Stimulated activated CD8-positive, alpha-beta memory T cell treated with anti-CD3 and anti-CD28 coated beads, Interleukin-4, amount 100 ng/mL, for 1 hour (primary cell): ENCODE measurements at places on chromosomes 12 and 14.

DNA sequence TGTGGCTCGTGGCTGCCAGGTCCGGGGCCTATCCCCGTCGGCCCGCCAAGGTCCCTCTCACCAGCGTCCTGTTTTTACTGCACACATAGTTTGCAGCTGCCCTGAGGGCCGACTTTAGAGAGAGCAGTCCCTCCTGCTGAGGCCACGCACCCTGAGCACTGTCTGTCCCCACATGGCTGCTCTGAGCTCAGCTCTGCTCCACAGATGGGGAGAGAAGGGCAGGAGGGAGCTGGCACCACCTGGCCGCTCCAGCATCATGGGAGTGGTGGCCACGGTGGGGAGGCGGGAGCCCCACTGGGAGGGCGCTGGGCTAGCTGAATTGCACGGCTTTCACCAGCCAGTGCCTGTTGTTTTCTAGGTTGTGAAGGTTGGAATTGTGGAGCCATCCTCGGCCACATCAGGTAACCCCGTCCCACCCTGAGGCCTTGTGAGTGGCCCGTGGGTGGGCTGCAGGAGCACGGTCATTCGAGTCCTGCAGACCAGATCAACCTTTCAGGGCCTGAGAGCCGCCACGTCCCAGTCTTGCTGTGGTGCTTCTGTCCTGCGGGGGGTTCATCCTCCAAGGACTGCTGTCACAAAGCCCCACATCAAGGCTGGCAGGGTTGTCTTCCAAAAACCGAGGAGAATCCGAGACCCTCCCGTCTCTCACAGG is 7.4 kb upstream of the TEX22 start:
- no peak for DNase-seq

GRCh38 chr14:73610687-73611086 is 1.6 kb upstream of the ACOT6 start:
- DNase-seq = no peak

DNA sequence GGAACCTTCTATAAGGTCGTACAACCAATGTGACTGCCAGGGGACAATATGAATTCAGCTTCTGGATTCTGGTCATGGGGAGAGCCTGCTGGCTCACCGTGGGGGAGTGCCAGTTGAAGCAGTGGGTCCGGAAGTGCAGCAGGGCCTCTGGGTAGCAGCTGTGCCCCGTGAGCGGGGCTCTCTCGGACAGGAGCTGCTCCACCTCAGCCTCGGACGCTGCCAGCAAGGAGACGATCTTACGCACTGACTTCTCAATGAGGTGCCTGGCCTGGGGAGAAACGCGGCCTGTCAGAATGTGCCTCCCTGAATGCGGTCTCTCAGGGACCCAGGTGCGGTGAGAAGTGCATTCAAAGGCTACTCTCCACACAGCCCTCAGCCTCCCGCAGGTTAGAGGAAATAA is 42.0 kb downstream of the LGMN start:
- no peak for DNase-seq

DNA sequence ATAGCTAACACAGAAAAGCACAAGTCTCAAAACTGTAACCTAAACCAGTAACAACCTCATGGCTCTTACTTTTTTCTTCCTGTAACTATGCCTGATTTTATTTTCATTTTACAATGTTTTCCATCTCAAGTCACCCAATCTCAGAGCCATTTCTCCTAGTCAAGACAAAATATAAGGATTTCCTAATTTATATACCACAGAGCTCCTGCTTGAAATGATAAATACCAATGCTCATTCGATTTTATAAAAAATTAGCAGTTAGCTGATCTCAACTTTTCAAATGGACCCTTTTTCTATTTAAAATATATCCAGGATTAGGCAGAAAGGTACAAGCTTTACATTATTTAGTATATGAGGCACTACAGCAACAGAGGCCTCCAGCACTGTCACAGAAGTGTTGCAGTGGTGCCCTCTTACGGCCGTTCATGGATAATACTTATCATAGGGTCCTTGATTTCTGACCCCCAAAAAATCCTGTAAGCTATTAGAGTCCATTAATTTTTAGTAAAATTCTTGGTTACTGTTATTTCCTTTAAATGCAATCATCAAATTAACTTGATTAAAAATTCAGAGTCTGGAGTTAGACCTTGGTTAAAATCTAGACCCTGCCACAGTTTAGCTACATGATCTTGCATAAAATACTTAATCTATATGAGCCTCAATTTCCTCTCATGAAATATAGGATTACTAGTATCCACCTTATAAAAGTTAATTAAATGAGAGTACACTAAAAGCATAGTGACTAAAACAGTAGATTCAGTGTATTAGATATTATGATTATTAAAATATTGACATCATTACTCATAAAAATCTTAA is 68.3 kb downstream of the SEC23A start:
- DNase-seq = no peak

DNA sequence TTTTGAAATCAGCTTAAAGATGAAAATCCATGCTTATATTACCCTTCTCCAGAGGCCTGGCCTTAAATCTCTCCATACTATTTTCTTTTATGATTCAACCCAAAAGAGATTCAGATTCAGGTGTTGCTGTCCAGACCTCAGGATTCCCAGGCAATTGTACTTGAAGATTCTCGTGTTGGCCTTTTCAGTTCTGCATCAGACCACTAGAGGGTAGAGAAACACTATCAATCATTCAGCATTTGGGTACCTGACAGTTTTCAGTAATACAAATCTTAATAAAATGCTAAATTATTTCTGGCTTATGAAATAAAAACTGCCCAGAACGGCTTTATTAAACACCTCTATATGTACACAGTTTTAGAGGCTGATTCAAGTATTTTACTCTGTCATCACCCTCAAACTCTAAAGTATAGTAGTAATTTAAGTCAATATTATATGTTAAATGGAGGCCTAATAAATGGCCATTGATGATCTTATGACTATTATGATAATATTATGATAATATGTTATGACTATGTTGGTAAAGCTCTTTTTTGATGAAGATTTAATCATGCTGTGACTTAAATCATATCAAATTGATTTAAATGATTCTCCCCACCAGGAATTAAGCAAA is 301.1 kb downstream of the DUSP6 start:
- DNase-seq = no peak

- no peak for DNase-seq
These were observed 1.2 kb downstream of the TAPBPL start for GRCh38 chr12:6452944-6453630.

DNA sequence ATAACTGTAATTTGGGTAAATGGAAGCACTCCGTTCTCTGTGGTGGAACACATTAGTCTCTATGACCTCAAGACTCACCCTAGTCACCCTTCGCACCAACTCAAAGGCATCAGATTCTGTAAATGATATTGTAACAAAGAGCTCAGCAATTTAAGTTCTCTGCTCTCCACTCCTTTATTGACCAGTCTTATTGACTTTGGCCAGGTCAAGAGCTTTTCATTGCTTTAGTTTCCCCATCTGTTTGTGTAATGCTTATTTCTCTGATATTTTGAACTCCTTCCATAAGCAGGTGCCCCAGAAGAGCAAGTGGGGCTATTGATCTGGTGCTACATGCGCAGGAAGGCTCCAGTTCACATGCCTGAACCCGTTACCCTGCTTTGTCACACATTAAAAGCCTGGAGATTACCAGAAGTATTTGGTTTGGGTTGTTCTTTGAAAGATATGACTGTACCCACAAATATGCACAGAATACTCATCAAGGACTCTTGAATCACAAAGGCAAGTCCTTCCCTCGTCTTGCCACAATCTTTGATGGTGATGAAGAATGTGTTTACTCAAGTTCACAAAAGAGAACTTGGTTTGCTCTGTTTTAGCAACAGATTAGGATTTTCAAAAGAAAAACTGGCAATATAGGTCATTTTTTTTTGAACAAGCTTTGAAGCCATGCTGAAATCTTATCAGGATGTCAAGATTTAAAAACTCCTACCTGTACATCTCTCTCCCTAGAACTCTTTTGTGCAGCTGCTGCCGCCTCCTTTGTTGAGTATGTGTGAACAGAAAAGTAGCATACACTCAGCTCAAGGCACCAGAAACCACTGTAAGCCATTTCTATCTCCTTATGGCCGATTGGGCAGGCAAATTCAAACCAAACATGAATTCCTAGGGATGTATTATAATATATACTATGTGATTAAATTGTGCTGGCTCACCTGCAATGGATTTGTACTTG is 193.9 kb downstream of the BCAT1 start:
- DNase-seq = no peak

DNA sequence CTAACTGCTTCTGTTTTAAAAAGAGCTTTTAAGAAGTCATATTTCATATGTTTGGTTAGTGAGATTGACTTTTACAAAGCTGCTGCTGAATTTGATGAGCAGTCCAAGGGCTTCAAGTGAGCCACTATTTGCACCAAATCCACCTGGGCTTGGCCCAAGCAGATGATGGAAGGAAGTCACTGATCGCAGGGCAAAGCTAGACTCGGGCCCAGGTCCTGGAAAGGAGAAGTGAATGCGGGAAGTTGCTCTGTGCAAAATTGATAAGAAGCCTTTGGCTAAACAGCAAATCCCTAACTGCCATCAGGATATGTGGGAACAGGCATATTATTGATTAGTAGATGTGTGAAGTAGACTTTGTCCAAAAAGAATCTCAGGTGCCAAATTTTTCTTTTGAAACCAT is 30.5 kb downstream of the PLXNC1 start:
- DNase-seq = no peak

GRCh38 chr12:52003016-52003550 is 3.7 kb upstream of the TAMALIN start:
- DNase-seq = no peak

- no peak for DNase-seq
These were observed 13.1 kb downstream of the TEDC1 start for GRCh38 chr14:105503935-105504692.

GRCh38 chr14:92527721-92528120 is 14.1 kb downstream of the RIN3 start:
- no peak for DNase-seq

- no peak for DNase-seq
These were observed 15.3 kb downstream of the SNX6 start for GRCh38 chr14:34614638-34615037.

GRCh38 chr14:60064491-60065072 is 27.1 kb upstream of the PCNX4 start:
- DNase-seq = no peak

GRCh38 chr12:47088021-47088944 is 8.5 kb upstream of the AMIGO2 start:
- no peak for DNase-seq
